ENCODE measurements at places on chromosomes 16 and 17.

DNA sequence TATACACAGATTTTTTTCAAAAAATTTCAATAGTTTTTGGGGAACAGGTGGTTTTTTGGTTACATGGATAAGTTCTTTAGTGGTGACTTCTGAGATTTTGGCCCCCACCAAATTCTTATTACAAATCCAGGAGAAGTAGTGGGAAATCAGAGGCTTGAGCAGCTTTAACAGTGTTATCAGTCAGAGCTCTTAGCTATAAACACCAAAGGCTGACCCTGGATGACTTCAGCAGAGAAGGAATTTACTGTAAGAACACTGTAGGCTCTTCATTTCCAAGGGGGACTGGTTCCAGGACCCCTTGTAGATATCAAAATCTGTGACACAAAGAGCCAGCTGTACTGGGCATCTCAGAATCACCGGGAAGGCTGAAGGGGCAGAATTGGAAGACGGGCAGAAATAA, 17.8 kb downstream of the MPHOSPH6 start:
- no peak for DNase-seq

DNA sequence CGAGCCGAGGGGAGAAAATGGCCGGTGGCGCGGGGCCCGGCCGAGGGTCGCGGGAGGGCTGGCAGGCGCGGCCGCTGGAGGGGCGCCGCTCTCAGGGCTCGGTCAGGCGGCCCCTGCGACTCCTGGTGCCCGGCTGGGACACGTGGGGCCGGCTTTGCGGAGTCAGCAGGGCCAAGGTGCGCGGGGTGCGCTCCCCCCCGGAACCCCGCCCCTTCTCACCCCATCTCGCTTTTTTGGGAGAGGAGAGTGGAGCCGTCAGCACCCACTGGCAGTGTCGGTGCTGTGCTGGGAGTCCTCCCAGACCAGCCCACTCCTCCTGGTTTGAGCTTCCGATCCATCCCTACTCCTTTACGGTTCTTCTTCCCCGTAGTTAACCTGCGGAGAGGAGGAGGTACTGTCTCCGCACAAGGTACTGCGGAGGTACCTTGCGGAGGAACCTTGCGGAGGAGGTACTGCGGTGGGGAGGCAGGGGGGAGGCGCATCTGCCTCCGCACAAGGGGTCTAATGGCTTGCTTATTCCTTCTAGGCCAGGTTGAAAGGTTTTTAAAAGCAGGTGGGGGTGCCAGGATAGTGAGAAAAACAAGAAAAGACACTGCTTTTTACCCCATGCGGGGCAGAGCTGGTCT, 19.1 kb upstream of the CBX8 start:
- no peak for DNase-seq

DNA sequence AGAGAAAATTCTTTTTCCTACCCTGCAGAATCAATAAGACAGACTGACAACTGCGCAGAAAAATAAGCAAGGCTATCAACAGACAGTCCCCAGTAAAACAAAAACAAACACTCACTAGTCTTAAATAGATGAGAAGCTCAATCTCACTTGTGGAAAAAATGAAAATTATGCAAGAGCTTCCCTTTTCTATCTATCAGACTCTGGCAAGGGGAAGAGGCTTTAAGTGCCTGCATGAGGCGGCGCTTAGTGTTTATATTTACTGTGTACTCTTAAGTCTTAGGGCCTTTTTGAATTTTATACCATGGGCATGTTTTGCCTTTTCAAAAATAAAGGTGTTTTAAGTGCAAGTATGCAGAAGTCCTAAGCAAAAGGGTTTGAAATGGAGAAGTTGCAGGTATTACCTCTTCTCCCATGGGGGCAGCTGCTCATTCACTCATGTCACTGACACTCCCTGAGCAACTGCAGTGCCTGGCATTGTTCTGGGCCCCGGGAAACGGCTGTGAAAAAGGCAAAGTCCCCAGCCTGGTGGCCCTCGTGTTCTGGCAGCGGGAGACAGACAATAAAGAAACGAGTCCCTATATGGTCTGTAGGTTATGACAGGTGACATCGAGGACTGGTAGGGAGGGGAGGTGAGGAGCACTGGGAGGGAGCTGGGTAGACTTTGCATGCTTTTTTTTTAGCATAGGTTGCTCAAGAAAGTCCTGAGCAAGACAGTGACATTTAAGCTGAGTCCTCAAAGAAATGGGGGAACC, 35.2 kb downstream of the HSBP1 start:
- DNase-seq = no peak

GRCh38 chr16:14324581-14324980, 253.5 kb downstream of the MRTFB start:
- DNase-seq = no peak

- no peak for DNase-seq
These were observed 112.7 kb downstream of the VPS53 start for GRCh38 chr17:601926-602303.

DNA sequence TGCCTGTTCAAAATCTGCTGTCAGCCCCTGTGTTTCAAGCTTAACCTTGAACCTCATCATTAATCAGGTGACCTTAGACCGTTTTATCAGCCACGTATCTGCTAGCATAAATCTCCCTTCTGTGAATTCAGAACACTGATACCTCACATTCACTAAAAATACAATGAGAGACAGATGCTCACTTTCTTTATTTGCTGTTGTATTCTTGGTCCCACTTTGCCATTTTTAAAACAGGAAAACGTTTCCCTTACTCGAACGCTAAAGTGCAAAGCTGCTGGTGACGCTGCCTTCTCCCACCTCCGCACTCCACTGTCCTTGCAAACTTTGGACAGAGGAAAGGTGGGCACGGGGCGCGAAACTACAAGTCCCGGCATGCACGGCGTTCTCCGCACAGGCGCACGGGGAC, 220 bp upstream of the ARHGAP44 start:
- DNase-seq = no peak

GRCh38 chr16:65097296-65097695, 24.6 kb downstream of the CDH11 start:
- no peak for DNase-seq

- DNase-seq = peak; percentile 19
These were observed 25.0 kb downstream of the USP10 start for GRCh38 chr16:84724606-84725309.

DNA sequence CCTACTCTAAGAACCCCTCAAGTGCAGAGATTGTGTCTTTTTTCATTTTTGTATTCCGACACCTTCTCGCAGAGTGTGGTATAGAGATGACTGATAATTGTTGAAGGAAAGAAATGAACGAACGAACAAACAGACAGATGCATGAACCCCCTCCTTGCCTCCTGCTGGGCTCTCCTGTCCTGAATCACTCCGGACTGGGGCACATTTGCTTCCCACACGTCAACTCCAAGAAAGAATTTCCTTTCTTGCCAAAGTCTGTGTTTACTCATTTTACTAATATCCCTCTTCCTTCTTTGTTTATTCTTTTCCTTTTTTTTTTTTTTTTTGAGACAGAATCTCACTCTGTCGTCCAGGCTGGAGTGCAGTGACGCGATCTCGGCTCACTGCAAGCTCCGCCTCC, 37.5 kb upstream of the BHLHA9 start:
- no peak for DNase-seq

DNA sequence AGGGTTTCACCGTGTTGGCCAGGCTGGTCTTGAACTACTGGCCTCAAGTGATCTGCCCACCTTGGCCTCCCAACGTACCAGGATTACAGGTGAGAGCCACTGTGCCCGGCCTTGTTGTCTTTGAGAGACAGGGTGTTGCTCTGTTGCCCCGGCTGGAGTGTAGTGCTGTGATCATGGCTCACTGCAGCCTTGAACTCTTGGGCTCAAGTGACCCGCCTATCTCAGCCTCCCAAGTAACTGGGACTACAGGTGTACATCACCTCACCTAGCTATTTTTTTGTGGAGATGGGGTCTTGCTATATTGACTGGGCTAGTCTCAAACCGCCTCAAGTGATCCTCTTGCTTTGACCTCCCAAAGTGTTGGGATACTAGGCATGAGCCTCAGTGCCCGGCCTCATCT, 68.4 kb downstream of the PGS1 start:
- DNase-seq = no peak

GRCh38 chr17:28958820-28959455, 7.6 kb upstream of the PHF12 start:
- DNase-seq = no peak

- no peak for DNase-seq
These were observed 45.7 kb downstream of the MYO1D start for GRCh38 chr17:32831223-32831622.

DNA sequence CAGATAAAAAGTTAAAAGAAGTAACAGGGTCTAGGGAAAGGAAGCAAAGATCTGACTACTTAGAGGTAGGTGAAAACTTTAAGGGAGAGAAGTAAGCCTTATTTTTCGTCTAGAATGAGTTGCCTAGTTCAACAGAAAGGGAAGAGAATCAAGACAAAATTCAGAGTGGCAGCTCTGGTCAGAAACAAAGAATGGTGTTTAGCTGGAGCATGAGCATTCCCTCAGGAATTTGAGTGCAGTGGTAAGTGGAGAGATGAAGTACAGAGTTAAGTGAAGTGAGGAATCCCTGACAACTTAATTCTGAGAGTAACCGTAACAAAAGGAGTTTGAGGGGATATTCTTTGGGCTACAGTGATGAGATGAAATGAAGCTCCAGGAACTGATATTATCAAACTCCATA, 11.5 kb downstream of the SMG6 start:
- no peak for DNase-seq

DNA sequence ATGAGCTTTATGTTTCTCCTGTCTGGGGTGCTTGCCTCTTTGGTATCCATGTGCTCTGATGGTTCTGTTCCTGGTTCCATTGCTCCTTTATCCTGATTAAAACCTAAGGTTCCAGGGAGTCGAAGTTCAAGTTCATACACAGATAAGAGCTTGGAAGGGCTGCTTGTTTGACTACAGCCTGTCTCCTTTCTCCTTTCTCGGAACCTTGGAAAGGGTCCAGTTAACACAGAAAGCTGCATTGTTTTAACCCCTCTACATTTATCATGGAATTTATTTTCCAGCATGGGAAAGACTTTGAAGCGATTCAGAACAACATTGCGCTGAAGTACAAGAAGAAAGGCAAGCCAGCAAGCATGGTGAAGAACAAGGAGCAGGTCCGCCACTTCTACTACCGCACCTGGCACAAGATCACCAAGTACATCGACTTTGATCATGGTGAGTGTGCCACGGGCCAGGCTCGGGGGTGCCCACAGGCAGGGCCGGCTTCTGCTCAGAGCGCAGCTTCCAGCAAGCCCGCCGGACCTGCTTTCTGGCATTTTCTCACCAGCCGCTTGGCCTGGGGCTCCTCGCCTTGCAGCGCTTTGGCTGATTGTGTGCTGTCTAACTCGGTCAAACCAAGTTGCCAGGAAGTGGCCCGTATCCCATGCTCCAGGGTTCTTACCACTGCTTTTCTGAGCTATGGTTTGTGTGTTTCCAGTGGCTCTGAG, 19.9 kb downstream of the CRAMP1 start:
- no peak for DNase-seq

- DNase-seq = no peak
These were observed 82.9 kb downstream of the ZNF778 start for GRCh38 chr16:89300311-89300975.

DNA sequence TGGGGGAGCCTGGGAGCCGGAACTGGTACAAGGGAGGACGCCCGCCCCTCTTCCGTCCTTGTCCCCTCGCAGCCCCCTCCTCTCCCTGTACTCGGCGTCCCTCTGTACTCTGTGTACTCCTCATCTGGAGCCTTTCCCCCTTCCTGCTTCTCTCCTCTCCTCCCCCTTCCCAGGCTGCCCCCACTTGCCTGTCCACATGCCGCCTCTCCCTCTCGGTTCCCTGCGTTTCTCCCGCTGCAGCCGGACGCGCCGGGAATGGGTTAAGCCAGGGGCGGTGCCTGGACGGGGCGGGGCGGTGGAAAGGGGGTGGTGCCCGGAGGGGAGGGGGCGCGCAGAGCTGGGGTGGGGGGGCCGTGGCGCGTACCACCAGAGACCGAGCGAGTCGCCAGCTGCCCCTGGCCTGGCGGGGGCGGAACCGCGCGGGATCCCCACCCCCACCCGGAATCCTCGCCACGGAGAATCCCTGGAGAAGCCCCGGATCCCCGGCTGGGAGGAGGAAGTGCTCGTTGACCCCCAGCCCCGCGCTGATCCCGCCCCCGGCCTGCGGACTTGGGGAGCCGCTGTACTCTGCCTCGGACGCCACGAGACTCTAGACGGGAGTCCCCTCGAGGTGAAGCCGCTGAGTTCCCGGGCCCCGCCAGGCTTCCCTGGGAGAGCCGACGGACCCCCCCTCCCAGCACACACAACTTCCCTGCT, 22.6 kb downstream of the GJD3 start:
- DNase-seq = no peak

- no peak for DNase-seq
These were observed 712 bp downstream of the HOXB4 start for GRCh38 chr17:48577330-48577945.

DNA sequence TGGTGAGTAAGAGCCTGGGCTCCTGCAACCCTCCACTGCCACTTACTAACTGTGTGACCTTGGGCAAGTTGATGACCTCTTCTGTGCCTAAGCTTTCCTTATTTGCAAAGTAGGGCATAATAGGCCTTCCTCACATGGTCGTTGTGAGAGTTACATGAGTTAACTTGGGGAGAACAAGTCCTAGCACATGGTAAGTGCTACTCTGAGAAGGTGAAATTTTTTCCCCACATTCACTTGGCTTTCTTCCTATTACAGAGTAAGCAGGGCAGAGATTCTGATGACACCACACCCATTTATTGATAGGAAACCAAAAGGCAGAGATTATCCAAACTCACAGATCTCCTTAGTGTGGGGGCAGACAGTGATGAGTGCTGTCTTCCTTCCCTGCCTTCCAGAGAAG, 1.6 kb downstream of the KCNH4 start:
- no peak for DNase-seq

DNA sequence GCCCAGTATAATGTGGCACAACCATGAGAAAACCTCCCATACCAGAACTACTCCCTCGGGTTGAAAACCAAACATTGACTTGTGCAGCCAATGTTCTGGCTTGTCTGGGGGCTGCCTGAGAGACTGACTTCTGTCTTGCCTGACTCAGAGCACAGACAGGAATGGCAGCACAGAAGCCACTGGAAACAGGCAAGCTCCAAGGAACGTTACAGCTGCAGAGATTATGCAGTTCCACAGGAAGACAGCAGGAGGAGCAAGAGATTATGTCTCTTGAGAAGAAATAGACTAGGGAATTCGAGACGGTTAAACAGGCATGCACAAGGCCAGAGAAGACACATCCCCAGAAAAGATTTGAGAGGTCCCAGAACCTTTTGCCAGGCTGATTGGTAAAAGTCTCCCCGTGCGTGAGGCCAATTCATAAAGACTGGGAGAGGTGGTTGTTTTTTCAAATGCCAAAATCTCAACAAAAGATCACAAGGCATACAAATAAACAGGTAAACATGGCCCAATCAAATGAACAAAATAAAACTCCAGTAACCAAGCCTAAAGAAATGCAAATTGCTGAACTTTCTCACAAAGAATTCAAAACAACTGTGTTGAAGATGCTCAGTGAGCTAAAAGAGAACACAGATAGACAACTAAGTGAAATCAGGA, 90.6 kb upstream of the CDH5 start:
- DNase-seq = no peak

DNA sequence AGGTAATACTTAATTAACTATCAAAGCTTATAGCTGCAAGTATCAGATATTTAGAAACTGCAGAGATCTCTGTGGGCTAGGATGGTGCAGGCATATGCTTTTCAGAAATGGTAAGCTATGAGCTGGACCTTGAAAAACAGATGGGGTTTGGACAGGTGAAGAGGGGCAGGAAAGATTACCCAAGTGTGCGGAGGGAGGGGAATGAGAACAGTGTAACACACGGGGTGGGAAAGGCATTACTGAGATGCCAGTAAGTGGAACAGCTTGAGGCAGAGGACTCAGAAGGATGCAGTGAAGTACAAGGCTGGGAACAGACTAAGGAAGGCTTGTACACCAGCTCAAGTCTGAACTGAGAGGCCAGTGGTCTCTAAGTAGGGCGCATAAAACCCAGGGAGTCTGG, 22.1 kb upstream of the EVPL start:
- DNase-seq = no peak

All from stimulated activated CD4-positive, alpha-beta T cell treated with anti-CD3 and anti-CD28 coated beads, Interleukin-12 subunit alpha, Interleukin-12 subunit beta, amount 100 ng/mL, for 48 hours (primary cell).